Thoracic aorta (tissue), 2 donors: ENCODE measurements at places on chromosomes 16 and 17.

DNA sequence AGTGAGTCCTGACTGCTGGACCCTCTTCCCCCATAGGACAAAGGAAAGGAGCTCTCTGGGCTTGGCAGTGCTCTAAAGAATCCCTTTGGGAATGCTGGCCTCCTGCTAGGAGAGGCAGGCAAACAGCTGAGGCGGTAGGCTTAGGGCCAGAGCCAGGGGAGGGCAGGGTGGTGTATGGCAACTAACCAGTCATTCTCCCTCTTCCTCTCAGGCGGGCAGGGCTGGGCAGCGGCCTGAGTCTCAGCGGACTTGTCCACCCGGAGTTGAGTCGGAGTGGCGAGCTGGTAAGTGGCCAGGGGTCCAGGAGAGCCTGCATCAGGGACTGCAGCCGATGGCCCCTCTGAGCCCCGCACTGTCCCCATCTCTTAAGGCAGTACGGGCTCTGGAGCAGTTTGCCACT is 4.4 kb downstream of the ACADVL start:
- DNase-seq = no peak

GRCh38 chr16:49036126-49036525 is 245.5 kb downstream of the CBLN1 start:
- no peak for DNase-seq

DNA sequence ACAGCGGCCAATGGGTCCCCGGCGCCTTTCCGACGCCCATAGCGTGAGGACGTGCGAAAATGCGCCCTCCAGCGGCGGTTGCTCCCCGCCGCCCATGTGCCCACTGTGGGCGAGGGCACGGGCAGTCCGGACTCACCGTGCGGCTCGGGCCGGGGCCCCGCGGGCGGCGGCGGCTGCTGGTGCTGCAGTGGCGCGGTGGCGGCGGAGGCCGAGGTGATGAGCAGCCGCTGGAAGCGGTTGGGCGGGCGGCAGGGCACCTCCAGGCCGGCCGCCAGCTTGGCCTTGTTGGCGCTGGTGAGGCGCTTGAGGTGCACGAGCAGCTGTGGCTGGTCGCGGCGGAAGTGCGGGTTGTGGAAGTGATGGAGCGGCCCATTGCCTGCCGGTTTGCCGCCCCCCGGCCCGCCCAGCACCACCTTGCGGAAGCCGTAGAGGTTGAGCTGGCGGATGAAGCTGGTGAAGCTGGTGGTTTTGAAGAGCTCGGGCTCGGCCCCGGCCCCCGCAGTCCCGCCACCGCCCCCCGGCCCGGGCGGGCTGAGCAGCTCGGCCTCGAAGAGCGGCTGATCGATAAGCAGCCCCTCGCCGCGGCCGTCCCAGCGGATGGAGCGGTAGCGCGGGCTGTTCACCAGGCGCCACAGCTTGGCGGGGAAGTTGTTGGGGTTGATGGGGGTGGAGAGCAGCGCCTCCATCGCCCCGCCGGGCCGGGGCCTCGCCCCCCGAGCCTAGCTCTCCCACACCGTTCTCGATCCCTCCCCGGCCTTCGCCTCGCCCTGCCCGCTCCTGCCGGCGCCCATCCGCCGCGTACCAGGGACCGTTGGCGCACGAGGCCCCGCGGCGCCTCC is at the start of gene HSF5:
HSF5 (minus strand) TSS at position 820 of the 839 bp plus-strand sequence; CDS start at position 686, 134 bp downstream.
- no peak for DNase-seq

DNA sequence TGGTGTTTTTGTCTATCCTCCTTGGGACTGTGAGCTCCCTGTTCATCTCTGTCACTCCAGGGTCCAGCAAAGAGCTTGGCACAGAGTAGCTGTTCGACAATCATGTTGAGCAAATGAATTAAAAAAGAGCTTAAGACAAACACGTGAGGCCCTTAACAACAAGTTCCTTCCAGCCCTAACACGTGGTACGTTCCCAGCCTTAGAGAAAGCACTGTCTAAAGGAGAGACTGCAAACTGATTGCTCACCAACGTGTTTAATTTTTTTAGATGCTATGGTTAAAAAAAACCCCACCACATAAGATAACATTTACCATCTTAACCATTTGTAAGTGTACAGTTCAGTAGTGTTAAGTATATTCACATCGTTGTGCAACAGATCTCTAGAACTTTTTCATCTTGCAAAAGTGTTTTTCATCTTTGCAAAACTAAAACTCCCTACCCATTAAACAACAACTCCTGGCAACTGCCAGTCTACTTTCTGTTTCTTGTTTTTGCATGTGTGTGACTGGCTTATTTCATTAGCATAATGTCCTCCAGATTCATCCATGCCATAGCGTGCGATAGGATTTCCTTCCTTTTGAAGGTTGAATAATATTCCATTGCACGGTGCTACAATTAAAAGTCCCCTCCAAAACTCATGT is 28.2 kb downstream of the LAT start:
- DNase-seq = no peak

DNA sequence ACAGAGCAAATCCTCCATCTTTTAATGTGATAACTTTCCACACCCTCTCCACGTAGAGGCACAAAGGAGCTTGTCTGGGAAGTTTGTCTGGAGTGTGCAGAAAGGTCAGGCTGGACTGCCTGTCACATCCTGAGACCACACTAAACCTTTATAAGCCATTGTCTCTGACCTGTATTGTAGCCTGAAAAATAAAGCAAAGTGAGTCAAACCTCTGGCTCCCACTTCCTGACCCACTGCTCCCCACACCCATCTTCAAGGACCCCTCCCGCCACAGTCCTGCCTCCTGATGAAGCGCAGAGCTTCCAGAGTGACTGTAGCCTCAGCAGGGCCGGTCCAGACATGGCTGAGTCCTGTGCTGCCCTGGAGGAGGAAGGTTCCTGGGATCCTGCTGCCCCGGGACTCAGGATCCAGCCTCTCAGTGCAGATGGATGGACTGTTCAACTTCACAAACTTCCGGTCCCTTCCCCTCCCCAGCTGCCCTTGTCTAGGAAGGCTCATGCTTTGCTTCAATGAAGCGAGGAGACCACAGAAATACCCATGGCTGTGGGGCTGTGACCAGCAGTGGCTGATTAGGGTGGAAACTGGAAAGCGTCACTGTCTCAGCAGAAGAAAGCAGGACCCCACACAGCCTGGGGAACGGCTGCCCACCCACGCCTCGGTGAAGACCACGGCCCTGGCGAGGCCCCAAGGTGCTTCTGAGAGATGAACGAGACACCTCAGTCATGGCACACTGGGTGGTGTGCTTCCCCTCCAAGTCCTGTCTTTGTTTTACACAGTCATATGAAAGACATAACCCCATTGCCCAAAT is 30.9 kb upstream of the CLEC18B start:
- no peak for DNase-seq

DNA sequence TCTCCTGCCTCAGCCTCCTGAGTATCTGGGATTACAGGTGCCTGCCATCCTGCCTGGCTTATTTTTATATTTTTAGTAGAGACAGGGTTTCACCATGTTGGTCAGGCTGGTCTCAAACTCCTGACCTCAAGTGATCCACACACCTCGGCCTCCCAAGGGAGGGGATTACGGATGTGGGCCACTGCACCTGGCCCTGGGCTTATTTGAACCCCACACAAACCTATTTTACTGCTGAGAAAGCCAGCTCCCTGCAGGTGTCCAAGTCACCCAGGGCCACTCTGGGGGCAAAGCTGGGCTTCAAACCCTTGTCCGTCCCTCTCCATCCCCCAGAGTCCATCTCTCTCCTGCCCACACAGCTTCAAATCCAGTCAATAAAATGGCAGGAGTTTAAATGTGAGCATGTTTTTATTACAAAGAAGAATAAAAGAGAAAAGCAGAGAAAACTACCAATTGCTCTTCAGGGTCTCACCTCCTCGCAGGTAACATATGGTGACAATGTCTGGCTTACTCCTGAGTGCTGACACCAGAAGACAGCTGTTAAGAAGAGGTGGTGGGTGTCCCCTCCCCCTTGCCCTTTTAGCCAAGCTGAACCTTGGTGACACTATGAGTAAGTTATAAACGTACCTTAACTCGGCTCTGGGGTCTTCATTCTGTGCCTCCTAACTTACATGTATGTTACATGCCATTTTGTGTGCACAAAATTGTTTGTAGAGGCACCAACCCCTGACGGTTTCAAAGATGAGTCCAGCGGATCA is 45.4 kb downstream of the LAT start:
- DNase-seq = no peak

- no peak for DNase-seq
Observed at GRCh38 chr17:64580384-64581315, 73.9 kb downstream of the CEP95 start.
